ENCODE measurements at places on chromosomes 2 and 18.

DNA sequence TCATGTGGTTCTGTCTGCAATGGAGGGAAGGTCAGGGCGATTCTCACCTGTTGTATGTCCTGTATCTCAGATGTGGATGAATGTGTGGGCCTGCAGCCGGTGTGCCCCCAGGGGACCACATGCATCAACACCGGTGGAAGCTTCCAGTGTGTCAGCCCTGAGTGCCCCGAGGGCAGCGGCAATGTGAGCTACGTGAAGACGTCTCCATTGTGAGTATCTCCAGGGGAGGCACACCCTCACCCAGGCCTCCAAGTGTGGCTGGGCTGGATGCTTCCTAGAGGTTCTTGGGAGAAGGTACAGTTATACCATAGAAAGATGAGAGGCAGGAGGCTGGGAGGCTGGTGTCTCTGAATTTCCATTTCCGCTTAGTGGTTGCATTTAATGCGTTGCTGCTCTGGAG, 46.9 kb downstream of the FBLN7 start:
- DNase-seq, result no peak

- DNase-seq, result no peak
Observed at GRCh38 chr2:219954331-219954730, 326.9 kb downstream of the SLC4A3 start.

DNA sequence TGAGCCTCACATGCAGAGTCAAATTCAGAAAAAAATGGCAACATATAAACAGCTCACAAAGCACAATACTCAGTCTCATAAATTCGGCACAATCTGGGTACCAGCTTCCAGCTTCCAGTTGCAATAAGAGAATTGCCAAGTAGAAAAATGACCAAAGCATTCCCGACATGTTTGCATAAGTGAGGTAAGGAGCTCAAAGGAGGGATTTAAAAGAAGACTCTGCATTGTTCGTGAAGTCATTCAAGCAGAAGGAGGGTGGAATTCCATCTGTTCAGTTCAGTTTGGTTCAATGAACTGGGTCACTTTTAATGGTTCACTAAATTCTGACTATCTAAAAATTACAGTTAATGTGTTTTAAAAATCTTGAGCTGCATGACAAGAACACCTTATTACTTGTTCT, 106.7 kb upstream of the KLHL14 start:
- no peak for DNase-seq

GRCh38 chr18:3383381-3383915, 66.5 kb upstream of the TGIF1 start:
- no peak for DNase-seq

GRCh38 chr2:20218331-20219320, 6.3 kb downstream of the SDC1 start:
- DNase-seq, result no peak
